NCI-H1436 treated with DMSO at 0.1 percent for 48 hours (cell line): ENCODE measurements at places on chromosomes 6 and 20.

DNA sequence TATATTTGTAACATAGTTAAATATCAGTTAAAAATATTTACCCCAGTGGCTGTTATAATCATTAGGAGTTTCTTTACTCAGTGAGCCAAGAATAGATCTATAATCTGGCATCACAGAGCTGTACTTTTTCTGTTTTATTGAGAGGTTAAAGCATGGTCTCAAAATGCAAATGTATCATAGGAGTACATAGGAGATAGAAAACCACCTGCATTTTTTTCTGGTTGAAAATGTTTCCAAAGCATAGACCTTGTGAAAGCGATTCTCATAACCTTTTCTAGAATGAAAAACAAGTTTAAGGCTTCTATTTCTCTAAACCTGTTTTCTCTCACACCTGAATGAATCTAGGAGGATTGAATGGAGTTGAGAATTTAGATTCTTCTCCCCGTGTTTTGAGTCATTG lies 14.4 kb downstream of the KCNQ5 start:
- DNase-seq = no peak

- DNase-seq = peak; percentile 59
These were observed 780 bp downstream of the ARMC12 start for GRCh38 chr6:35737413-35738211.

DNA sequence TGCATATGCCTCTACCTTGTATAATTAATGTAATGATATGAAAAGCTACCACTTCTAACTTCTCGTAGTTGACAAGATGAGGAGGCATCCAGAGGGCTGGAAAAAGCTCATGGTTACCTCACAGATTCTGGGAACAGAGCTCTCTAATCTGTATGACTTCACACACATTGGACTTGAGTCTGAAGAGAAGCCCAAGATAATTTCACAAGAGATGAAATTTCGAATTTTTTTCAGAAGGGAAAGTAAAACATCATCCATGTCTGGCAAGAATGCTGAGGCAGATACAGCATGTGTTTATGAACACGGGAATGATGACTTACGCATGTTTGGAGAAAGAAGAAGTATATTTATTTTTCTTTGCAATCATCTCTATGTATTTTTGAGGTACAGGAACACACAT lies 141.8 kb upstream of the TENT5A start:
- no peak for DNase-seq

DNA sequence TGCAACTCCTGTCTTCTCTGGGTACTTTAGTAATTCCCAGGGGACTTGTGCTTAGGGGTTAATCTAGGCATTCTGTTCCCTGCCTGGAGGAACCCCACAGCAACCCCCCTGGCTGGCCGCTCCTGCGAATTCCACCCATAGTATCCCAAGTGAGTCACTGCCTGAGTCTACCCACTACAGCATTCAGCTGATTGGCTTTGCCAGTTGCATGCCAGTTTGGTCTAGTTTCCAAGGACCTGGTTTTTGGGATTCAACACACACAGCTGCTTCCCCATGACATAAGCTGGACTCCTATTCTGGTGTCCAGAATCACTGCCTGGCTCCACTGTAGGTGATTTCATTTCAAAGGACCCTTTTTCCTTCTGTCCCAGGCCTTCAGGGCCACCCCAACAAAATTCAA lies 40.3 kb downstream of the PLCG1 start:
- DNase-seq = no peak

GRCh38 chr6:130138116-130138908 lies 84.4 kb downstream of the SAMD3 start:
- DNase-seq = no peak

GRCh38 chr20:11267131-11267761 lies 593.4 kb upstream of the JAG1 start:
- DNase-seq = no peak

- DNase-seq = no peak
These were observed 6.8 kb upstream of the SULF2 start for GRCh38 chr20:47792021-47792618.
